Left lung (tissue), 14 donors: ENCODE measurements at places on chromosomes 5 and 9. TPM values are rescaled to one million over a fixed set of nuclear protein-coding genes. Genes with fewer than 3 reads are reported as not detected.

The ADRB2 gene
- total RNA-seq, result 12.3 TPM

The NRARP gene
- 15.2 TPM for total RNA-seq

The LPAR1 gene
- 40.5 TPM for total RNA-seq

The TAF11L10 gene
- total RNA-seq, result not detected

The ASS1 gene
- 99.7 TPM for total RNA-seq

The TAF11L12 gene
- total RNA-seq, result not detected

The PSMB7 gene
- total RNA-seq, result 86.3 TPM

The CRB2 gene
- 0.08 TPM for total RNA-seq
